Keratinocyte (primary cell): ENCODE measurements at places on chromosomes 13 and 19.

GRCh38 chr19:52227196-52227940 is 37.5 kb downstream of the PPP2R1A start:
- DNase-seq: no peak

DNA sequence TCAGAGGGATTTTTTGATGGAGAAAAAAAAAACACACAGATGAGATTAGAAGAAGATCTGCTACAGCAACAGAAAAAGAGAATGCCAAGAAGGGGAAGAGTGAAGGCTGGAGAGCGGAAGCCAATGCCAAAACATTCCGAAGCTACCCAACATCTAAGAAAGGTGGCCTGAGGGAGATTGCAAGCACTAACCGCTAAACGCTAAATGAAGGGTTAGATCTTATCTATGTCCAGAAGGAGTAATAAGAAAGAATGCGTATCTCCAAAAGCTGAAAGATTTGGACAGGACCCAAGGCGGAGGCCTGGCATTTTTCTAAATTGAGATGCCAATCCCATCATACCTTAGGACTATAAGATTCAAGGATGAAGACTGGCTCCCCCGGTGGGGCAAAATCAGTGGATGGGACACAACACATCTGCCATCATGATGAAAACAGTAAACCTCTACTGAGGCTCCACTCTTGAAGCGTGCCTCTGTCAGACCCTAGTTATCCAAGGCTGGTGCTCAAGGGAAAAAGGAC is 15.6 kb upstream of the HMGB1 start:
- no peak for DNase-seq

DNA sequence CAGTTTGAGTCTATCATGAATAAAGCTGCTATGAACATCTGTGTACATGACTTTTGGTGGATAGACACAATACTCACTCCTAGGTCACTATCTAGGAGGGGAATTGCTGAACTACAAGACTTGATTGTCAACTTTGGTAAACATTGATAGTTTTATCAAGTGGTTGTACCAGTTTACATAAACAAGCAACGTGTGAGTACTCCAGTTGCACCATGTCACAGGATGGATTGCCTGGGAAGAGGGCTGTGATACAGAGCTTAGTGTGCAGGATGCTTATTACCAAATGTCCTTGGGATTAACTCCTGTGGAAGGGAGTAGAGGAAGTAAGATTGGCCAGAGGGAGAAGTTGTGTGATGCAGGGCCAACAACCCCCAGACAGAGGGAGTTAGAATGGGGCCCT is 37.7 kb downstream of the RAP2A start:
- no peak for DNase-seq

DNA sequence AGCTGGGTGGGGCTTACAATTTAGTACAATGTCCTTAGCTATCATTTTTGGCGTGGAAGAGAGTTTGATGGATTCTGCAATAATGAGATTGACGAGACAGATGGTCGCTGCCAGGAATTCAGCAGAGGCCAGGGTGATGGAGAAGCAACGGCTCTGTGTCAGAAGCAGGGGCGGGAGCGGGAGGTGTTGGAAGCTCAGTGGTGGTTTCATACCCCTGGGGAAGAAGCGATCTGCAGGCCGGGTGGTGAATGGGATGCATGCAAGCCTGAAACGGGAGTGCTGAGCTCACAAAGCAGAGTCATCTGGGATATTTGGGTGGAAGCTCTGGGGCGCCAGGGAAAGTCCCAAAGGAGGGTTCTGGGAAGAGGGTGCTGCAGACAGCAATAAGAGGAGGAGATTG is 370.8 kb downstream of the ZNF536 start:
- no peak for DNase-seq

DNA sequence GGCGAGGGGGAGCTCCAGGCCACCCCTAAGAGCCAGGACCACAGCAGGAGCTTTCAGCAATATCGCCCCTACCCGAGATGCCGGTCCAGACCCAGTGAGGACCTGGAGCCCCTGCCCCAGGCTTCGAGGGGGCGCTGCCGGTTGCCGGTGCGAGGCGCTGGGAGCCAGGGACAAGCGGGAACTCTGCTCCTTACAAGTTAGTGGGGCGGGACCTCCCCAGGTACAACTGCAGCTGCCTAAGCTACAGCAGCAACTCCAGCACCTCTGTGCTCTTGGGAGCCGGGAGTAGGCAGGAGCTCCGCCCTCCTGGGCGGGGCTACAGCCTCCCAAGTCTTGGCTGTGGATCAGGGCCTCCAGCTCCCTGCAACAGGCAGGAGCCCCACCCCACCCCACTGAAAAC is 15.2 kb upstream of the TSC22D1 start:
- no peak for DNase-seq

DNA sequence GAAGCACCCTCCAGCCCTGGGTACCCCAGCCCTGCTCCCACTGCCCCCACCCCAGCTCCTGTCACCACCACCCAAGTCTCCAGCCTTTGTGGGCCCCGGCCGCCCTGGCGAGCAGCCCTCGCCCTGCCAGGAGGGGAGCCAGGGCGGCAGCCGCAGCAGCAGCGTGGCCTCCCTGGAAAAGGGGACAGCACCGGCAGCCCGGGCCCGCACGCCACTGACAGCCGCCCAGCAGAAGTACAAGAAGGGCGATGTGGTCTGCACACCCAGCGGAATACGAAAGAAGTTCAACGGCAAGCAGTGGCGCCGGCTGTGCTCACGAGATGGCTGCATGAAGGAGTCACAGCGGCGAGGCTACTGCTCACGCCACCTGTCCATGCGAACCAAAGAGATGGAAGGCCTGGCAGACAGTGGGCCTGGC is 3.9 kb downstream of the CIC start:
- DNase-seq: no peak

- DNase-seq: no peak
Observed at GRCh38 chr13:85277748-85278147, 521.5 kb downstream of the SLITRK6 start.
